ENCODE measurements at places on chromosomes 1 and 21.

GRCh38 chr1:152107984-152108881 is 7.0 kb downstream of the TCHH start:
- DNase-seq: peak; percentile 58

GRCh38 chr1:17903386-17903785 is 148.3 kb downstream of the ACTL8 start:
- no peak for DNase-seq

GRCh38 chr1:98328855-98329254 is 332.7 kb upstream of the SNX7 start:
- no peak for DNase-seq

DNA sequence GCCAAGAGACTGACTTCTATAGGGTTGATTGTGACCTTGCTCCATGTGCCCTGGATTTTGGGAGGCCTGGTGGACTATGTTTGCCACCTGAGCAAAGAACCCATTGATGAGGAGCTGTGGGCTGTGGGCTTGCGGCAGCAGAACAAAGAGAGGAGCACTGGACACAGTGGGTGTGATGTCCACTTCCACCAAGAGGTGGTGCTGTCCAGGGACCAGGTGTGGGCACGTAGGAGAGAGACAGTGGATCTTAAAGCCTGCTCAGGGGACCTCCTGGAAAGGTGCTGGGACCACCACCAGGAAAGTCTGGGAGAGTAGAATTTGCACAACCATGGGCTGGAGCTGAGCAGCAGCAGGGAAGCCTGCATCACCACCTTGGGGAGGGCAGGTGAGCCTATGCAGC is 106.7 kb upstream of the ETS2 start:
- DNase-seq: no peak

GRCh38 chr21:39800311-39800710 is 55.3 kb downstream of the IGSF5 start:
- no peak for DNase-seq

DNA sequence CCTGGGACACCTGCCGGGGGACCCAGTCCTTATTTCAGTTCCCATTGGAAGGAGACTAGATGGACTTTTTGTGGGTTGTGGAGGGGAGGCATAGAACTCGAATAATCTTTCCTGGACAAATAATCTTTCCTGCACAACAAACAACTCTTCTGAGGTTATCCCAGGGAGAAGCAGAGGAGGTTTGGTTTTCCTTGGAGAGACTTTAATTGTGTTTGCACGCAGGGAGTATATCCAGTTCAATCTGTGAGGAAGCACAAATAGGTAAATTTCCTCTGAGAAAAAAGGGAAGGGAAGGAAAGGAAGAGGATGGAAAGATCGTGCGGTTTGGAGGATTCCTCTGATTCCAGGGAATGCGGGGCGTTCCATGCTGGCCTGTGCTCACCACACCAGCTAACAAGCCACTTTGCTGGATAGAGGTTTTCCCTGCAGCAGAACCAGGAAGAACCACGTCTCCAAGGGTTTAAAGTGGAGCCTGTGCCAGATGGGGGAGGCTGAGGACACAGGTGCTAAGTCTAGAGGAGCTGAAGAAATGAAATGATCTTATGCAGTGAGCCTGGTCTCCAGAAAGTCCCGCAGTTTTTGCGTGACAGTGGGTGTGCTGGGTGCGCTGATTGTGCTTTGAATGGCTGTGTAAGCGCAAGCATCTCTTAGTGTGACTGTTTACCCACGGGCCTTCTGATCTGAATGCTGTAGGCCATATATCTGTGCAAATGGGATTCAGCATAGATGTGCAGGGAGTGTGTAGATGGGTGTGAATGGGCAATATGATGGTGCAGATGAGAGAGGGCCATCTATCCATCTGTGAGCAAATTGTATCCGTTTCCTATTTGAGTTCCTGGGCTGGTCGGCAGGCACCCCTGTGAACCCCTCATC is 7.6 kb downstream of the PAX7 start:
- DNase-seq: no peak

DNA sequence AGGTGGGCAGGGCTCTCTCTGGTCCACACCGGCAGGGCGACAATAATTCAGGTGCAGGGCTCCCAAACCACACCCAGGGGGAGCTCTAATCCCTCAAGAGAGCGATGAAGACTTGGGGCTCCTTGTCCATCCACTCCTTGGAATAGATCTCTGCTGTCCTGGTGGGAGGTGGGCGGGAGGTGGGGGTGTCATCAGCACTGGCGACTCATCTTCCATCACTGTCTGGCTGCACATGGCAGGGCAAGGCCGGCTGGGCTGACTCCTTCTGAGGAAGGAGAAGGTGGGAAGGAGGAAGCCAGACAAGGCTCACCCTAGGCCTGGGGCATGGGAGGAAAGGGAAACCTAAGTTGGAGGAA is 29.3 kb downstream of the TNNT2 start:
- peak; percentile 53 for DNase-seq

GRCh38 chr1:30777904-30778153 is 20.3 kb upstream of the LAPTM5 start:
- DNase-seq: no peak
